Muscle of back (tissue), 13 donors: ENCODE measurements at places on chromosomes 6 and 20.

DNA sequence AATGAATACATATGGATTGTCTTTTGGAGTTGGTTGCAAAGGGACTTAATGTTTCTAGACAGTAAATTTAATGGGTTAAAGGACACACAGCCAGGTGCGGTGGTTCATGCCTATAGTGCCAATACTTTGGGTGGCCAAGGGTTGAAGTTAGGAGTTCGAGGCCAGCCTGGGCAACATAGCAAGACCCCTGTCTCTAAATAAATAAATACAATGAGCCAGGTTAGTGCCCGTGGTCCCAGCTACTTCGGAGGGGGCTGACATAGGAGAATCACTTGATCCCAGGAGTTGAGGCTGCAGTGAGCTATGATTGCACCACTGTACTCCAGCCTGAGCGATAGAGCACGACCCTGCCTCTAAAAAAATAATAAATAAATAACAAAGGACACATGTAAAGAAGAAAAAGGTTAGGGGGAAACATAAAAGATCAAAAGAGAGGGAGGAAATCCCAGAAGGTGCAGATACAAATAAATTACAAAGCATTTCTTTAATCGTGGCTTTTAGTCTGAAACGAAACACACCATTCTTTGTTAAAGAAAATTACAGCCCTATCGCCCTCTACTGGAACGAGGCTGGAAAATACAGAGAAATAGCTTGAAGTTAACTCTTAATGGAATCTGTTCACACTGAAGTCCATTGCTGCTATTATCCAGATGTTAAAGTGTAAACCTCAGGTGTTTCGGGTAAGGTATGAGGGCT is 42.6 kb upstream of the SCML4 start:
- peak; percentile 59 for DNase-seq

GRCh38 chr6:38187325-38187724 is 367.8 kb downstream of the ZFAND3 start:
- DNase-seq: no peak

GRCh38 chr6:104017410-104018381 is 842.0 kb downstream of the HACE1 start:
- DNase-seq: no peak

- DNase-seq: no peak
Observed at GRCh38 chr6:1208876-1209275, 103.0 kb upstream of the FOXQ1 start.
